Vein endothelial cell (primary cell): ENCODE measurements at places on chromosomes 7 and 10. TPM values are rescaled to one million over a fixed set of nuclear protein-coding genes. Genes with fewer than 3 reads are reported as not detected.

Gene FAM25G
- total RNA-seq: not detected in 2 replicates

Gene SERPINE1
- 2,259 and 4,238 TPM in 2 replicates for total RNA-seq

Gene CLCN1
- not detected in 2 replicates for total RNA-seq

Gene PROSER2
- total RNA-seq: 10.0 and 11.8 TPM in 2 replicates

Gene NSUN6
- 6.6 and 8.5 TPM in 2 replicates for total RNA-seq

Gene JAKMIP3
- total RNA-seq: 0.10 TPM in 1 of 2 replicates, not detected in the other

Gene GNG11
- total RNA-seq: 284 and 299 TPM in 2 replicates

Gene LIPF
- not detected in 2 replicates for total RNA-seq

Gene MLXIPL
- total RNA-seq: not detected in 2 replicates

Gene KDM7A
- 8.1 and 11.4 TPM in 2 replicates for total RNA-seq

Gene GRID1
- total RNA-seq: 0.10 TPM in 1 of 2 replicates, not detected in the other

Gene ATRNL1
- total RNA-seq: under 0.01 and 0.10 TPM in 2 replicates

Gene WNT8B
- total RNA-seq: not detected in 2 replicates

Gene TEX36
- not detected in 2 replicates for total RNA-seq

Gene PARD3
- 31.2 and 48.3 TPM in 2 replicates for total RNA-seq

Gene ANKRD30A
- total RNA-seq: under 0.01 TPM in 1 of 2 replicates, not detected in the other

Gene CYP3A5
- not detected in 2 replicates for total RNA-seq

Gene DAGLB
- 17.3 and 22.3 TPM in 2 replicates for total RNA-seq

Gene PAX2
- not detected in 2 replicates for total RNA-seq

Gene FOXI2
- not detected in 2 replicates for total RNA-seq

Gene SLC26A5
- 0.33 and 0.38 TPM in 2 replicates for total RNA-seq

Gene PDE6C
- total RNA-seq: not detected in 2 replicates

Gene TAC1
- total RNA-seq: not detected in 2 replicates

Gene TLL2
- 0.10 TPM in 1 of 2 replicates, not detected in the other for total RNA-seq
